ENCODE measurements at places on chromosomes 6 and 20.

- DNase-seq, result no peak
Observed at GRCh38 chr20:58450254-58450653, 61.2 kb downstream of the VAPB start.

GRCh38 chr20:48705240-48706115 is 122.3 kb downstream of the PREX1 start:
- DNase-seq, result no peak

- no peak for DNase-seq
Observed at GRCh38 chr6:64243618-64244017, 608.0 kb downstream of the PHF3 start.

- DNase-seq, result no peak
Observed at GRCh38 chr6:15952231-15953151, 176.4 kb upstream of the MYLIP start.

GRCh38 chr6:32529697-32530430 is at the start of gene HLA-DRB5:
HLA-DRB5 (minus strand) TSS chr6:32530287; CDS start chr6:32530224, 63 bp downstream.
- DNase-seq, result no peak

DNA sequence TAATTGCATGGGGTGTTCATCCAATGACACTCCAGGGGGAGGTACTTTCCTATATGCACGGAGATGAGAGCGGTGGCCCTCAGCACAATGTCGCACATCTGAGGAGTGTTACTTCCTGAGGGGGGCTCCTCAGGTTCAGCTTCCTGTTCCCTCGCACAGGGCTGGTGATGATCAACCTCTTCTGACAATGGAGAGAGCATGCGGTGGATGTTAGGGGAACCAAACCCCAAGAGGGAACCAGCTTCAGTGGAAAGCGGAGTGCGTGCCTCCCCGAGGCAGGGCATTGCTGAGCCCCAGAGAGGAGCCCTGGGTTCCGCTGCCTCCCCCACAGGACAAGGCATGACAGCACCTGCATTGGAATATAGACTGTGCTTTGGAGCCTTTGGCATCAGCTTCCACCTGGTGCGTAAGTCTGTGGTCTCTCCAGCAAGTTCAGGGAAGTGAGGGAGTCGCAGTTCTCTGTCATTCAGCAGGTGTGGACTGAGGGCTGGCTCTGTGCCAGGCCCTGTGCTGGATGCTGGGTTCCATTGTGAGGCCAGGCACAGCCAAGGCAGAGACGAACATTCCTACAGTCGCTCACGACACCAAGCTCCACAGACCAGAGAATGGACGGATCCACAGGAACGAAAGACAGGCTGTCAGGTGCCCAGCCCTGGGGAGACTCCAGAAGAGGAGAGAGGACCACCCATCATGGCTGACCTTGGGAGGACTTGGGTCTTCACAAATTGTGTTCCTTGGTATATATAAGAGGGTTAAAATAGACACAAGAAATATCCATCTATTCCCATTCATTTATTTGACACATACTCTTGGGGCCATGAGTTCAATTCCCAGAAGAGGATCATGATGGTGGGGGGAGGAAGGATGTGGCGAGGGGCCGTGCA is 3.9 kb upstream of the ZNF831 start:
- no peak for DNase-seq

All from heart left ventricle (tissue), 16 donors.